ENCODE measurements at places on chromosomes 3 and 15. TPM values are rescaled to one million over a fixed set of nuclear protein-coding genes. Genes with fewer than 3 reads are reported as not detected.

The GPR27 gene
- 3.5 TPM for polyA plus RNA-seq

The KNG1 gene
- polyA plus RNA-seq, result 0.04 TPM

The FBXL22 gene
- 0.67 TPM for polyA plus RNA-seq

The TFG gene
- 55.7 TPM for polyA plus RNA-seq

The UPK1B gene
- polyA plus RNA-seq, result 0.22 TPM

The PGBD4 gene
- polyA plus RNA-seq, result 0.61 TPM
